Heart left ventricle (tissue), 16 donors: ENCODE measurements at places on chromosomes 2 and 18.

DNA sequence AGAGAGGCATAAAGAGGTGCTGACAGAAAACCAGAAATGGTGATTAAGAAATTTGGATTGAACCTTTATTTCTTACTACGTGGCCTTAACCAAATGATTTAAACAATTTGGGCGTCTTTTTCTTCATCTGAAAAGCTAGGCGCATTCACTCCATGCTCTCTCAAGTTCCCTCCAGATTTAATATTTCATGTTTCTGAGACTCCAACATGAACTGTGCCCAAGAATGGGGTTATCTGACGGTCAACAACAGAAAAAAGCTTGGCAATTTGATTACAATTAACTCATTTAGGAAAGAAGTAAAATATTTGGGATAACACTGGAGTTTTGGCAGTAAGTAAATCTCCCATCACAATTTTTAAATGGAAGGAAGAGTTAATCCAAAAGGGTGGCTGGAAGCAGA lies 345.4 kb downstream of the ARHGAP15 start:
- no peak for DNase-seq
- H3K4me1 ChIP-seq, result no peaks in the 10 kb centered on the region
- no peaks in the 10 kb centered on the region for H3K27me3 ChIP-seq
- H3K36me3 ChIP-seq, result no peaks in the 10 kb centered on the region
- H3K27ac ChIP-seq, result peak overlapping the region; percentile 45

GRCh38 chr18:44539926-44540325 lies 140.8 kb upstream of the SETBP1 start:
- H3K36me3 ChIP-seq, result no peaks in the 10 kb centered on the region
- DNase-seq, result no peak
- no peak overlapping the region for H3K27ac ChIP-seq
- H3K4me1 ChIP-seq, result no peaks in the 10 kb centered on the region
- H3K4me3 ChIP-seq, result no peak overlapping the region

- peak; percentile 15 for DNase-seq
- H3K27ac ChIP-seq, result no peak overlapping the region
- no peaks in the 10 kb centered on the region for H3K36me3 ChIP-seq
- H3K4me1 ChIP-seq, result no peaks in the 10 kb centered on the region
- H3K4me3 ChIP-seq, result no peak overlapping the region
Measured at GRCh38 chr18:9653390-9653789, 39.0 kb upstream of the PPP4R1 start.

DNA sequence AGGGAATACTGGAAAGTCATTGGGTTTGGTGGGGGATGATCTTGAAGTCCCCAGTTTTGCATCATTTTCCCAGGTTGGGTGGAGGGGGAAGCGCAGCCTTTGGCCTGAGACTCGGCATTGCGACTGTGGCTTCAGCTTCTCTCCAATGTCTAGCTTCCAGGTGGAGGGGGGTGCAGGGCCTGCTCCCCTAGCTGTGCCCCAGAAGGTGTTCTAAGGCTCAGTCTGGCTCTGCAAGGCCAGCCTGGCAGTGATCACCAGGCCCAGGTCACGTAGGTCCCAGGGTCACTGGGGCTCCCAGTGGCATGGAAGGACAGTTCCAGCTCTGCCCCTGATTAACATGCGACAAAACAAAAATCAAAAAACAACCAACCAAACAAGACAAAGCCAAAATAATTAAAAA lies 56.9 kb upstream of the HAAO start:
- peaks cover 10% of the 10 kb centered on the region for H3K4me1 ChIP-seq
- no peak overlapping the region for H3K4me3 ChIP-seq
- no peaks in the 10 kb centered on the region for H3K27me3 ChIP-seq
- DNase-seq, result no peak
- H3K36me3 ChIP-seq, result no peaks in the 10 kb centered on the region
